ENCODE measurements at places on chromosomes 6 and 20.

DNA sequence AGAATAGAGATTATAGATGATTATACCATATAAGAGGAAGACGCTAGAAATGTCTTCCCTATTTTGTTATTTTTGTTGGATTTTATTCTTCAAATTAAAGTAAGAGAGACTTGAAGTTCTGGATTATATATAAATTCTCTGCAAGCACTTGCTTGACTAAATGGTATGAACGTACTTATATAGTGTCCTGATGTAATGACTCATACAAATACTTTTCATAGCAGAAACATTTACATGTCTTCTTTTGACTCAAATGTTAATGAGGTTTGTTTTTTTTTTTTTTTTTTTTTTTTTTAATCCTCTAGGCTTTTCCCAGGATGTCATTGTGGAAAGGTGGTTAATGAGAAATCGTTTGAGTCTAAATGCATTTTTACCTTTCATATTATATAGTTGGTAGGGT is 55.0 kb downstream of the PDE7B start:
- DNase-seq, result no peak

- DNase-seq, result no peak
These were observed 73.4 kb downstream of the GMPR start for GRCh38 chr6:16311763-16312162.

DNA sequence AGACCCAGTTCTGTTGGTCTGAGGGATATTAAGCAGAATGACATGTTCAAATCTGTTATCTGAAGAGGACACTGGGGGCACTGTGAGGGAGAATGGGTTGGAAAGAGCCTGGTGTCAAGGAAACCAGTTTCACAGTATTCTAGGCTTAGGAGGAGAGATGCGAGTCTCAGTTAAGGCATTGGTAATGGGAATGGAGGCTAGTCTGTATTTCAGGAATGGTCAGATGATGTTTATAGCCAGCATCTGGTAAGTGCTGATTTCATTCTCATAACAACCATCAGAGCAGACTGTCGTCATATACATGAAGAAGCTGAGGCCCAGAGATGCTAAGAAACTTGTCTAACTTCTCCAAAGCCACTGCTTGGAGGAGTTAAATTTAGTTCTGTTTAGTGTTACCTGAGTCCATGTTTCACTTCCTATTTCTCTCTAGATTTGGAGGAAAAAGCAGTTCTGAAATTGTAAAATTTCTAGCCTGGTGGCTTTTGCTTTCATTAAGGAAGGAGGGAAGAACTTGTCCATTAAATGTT is 242.0 kb downstream of the ARID1B start:
- DNase-seq, result no peak

DNA sequence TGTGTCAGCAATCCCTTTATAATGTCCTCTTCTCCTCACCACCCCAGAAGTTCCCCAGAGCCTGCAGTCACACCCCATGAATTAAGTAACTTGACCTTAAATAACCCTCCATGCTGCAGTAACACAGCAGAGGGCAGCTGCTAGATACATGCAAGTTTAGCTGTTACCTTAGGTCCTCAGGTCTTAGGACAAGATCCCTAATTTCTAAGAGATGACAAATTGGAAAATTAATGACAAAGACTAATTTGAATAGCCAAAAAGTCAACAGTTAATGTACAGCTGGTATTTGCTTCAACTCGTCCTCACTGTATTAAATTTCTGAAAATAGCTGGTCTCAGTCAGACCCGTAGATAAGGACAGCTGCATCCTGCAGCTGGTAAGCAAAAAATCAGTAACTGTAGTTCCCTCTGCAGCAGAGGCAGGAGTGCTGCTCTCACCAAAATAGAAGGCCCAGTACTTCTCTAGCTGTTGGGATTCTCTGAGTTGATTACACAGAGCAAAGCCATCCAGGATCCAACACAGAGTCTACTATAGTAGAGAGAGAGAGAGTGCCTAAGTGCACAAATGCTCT is 62.4 kb downstream of the TNFRSF21 start:
- DNase-seq, result no peak

DNA sequence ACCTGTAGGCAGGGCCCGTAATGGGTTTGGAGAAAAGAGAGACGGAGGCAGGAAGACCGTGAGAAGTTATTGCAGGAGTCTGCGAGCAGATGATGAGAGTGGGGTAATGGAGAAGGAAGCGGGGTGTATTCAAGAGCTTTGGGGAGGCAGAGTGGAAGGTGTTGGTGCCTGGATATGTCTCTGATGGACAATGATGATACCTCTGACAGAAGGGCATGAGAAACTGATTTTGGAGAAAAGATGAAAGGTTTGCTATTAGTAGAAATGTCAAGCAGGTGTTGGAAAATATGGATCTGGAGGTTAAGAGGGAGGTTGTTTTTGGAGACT is 69.4 kb downstream of the CDC5L start:
- no peak for DNase-seq

- no peak for DNase-seq
These were observed 20.8 kb downstream of the PLCG1 start for GRCh38 chr20:41158082-41158625.

DNA sequence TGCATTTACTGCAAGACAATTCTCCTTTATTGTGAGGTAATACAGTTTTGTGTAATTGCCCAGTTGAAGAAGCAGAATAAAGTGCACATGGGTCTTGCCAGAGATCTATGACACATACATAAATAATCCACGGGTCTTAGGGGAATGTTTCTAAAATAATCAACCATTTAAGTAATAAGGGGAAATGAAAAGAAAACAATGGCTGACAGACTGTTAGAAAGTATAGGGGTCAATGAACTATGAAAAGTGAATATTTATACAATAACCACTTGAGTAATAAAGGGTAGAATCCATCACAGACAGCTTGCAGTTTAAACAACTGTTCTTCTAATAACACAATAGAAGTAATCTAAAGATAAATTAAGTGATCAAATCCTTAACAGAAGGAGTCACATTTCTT is 477.2 kb downstream of the EYS start:
- DNase-seq, result no peak

- no peak for DNase-seq
These were observed 192.2 kb upstream of the EXOC2 start for GRCh38 chr6:885051-885590.

- DNase-seq, result no peak
These were observed 16.8 kb upstream of the FRMD1 start for GRCh38 chr6:168095716-168096250.

DNA sequence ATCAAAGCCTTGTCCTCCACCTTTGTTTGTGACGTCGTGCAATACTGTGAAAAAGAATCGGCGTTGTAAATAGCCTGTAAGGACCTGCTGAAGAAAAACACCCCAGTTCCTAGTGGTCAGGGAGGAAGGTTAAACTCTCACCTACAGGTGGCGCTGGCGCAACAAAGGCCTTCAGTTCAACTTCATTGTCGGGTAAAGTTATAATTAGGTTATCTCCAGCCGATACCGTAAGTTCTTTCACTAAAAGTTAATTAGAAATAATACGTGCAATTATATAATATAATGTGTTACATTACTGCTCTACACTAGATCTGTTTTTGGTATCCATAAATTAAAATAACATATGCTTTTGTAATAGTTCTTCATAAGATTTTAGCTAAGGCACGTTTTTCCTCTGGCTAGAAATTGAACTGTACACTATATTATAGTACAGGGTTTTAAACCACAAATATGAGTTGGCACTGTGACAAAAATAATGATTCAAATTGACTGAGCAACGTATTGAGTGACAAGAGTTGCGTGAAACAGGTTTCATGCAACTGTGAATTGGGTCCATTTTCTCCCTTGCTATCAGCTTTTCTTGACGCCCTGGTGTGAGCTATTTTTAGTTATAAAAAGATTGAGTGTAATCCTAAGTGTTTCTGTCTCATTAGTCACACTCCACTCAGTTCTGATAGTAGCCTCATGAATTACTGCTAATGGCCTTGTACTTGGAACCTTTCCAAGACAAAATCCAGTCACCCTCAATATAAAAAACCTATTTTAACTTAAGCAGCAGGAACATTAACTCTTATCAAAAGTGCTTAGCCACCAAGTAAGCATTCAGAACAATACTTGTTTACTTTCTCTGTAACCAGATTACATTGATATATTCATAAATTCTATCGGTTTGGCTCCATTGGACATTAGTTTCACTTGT is 62.3 kb downstream of the KIAA0319 start:
- DNase-seq, result no peak

GRCh38 chr6:54411767-54412166 is 103.5 kb downstream of the TINAG start:
- no peak for DNase-seq

DNA sequence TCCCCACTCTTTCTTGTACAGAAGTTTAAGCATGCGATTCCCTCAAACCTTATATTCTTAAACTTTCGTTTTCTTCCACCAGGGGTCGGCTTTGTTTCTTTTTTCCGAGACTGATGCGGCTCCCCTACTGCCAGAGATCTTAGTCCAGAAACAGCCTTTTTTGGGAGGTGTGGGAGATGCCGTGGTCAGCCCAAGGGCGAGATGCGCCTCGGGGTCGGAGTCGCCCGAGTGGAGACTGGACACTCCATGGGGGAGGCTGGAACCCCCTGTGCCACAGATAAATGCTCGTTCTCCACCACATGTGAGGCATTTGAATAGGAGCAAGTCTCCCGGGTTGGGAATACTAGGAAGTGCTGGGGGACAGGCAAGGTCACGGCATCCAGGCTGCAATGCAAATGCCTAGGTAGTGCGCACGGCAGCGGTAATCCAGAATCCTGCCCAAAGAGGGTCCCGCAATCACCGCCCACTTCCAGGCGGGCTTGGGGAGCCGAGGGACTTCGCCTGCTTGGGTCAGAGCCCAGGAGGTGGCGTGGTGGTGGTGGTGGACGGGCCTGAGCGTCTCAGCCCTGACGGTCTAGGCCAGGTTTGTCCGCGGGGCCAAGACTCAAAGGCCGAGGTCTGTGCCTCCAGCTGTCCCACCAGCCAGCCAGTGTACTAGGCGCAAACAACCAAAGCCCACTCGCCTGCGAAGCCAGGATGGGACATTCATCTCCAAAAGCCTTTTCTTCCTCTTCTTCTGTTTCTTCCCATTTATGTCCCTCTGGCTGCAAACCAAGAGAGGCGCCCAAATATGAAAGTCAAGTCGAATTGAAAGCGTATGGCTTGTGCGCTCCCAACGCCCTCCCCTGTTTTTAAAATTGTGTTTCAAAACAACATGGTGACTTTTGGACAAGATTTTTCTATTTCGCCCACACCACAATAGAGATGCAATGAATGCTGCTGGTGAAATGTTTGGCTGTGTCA is 39.3 kb upstream of the OSTM1 start:
- DNase-seq, result no peak

DNA sequence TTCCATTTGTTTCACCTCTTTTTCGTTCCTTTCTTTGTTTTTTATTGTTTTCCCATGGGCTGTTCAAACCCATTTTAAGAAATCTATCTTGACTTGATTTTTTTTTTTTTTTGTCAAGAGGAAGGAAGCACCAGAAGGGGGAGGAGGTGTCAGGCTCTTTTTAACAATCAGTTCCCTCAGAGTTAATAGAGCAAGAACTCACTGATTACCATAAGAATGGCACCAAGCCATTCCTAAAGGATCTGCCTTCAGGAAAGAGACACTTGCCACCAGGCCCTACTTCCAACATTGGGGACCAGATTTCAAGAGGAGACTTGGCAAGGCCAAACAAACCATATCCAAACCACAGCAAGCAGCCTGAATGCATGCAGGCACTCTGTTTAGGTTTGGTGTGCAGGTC is 168.0 kb downstream of the OTOR start:
- DNase-seq, result no peak

GRCh38 chr6:70336996-70337742 is 34.3 kb upstream of the COL9A1 start:
- DNase-seq, result no peak

DNA sequence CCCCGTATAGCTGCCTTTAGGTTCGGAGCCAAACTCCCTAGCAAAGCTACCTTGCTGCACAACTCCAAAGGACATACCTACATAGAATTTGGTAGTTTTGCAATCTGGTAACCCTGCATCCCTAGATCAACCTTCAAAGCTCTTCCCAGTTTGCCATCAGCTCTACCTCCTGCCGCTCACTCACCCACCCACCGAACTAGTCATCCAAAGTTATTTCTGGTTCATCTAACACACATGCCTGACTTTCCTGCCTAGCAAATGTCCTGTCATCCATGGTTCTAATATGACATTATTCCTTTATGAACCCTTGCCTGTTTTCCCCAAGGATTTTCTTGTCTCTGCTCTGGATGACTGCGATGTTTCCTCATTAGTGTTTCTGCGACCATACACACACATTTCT is 21.6 kb downstream of the SPAG4 start:
- no peak for DNase-seq

- no peak for DNase-seq
These were observed 3.0 kb downstream of the TCEA2 start for GRCh38 chr20:64065974-64066343.

DNA sequence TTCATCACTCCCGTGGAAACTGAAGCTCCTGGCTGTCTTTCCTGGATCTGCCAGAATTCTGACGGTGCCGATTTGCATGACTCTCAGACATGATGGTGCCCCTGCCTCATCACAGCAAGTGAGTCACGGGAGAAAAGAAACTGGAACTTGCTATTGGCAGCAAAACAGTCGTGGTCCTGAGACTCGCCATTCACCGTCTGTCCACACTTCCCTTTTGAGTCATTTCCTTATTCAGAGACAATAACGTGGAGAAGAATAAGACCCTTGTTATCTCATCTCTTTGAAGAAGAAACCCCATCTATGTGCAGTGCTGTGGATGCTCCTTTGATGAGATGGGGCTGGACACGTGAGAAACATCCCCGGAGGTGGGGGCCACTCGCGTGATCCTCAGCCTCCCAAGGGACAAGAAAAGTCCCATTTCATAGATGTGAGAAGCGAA is 4.2 kb downstream of the GPR31 start:
- DNase-seq, result no peak

DNA sequence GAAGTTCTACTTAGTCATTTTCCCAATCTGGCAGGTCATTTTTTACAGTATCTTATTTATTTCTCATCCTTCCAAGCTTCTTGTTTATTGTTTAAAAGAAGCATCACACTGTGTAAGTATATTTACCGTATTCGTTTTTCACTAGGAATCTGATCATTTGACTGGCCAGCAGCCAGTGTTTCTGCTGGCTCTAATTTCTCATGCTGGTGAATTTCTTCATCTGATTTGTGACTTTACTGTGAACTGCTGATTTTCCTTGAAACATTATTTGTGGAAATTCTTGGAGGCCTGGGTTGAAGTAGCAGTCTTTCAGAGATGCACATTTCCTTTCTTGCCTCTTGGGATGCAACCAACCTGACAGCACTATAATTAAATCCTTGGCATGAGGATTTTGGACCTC is 65.9 kb downstream of the PREP start:
- no peak for DNase-seq

Measured in esophagus squamous epithelium (tissue), 5 donors.